ENCODE measurements at places on chromosomes 1 and 21.
A peak's percentile ranks its signal among the peaks of the same experiment; 100 is the strongest.

DNA sequence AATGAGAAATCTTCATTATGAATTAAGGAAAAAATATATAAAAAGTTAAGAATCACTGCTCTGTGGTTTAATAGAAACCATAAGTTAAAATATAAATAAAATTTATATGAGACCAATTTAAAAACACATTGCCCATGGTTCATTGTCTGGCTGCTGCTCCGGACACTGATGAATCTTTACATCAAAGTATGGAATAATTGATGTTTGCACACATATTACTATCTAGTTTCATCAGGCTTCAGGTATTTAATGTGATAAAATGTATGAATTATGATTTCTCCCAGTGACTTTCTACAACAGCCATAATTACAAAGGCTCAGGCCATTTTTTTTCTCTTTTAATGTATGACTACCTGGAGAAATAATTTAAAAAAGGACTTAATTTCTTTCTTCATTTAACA is 599.1 kb upstream of the PRMT6 start:
- DNase-seq, result no peak

DNA sequence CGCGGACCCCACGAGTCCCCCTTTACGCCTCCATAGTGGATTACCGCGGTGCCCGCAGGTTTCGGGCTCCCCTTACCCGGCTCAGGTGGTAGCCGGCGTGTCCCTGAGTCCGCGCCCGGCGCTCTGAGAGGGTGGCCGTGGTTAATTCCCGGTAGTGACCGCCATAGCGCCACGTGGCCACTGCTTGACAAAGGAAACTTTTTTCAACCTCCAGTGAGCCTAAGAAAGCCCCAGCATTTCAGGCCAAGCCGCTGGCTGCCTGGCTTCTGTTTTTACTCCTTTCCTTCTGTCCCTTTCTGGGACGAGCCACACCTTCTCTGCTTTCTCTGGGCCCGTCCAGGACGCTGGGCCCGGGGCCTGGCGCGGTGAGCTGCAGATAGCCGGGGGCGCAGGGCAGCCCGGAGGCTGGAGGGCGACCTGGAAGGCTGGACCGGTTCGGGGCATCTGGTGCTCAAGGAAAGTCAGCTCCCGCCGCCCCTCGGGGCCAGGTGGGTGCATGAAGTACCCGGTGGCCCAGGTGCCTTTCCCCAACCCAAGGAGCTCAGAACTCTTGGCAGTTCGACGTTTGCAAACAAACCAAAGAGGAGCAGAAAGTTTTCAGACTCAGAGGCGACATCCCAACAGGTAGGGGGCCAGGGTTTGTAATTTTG is 540 bp upstream of the C1orf198 start:
- DNase-seq, result peak; percentile 81

DNA sequence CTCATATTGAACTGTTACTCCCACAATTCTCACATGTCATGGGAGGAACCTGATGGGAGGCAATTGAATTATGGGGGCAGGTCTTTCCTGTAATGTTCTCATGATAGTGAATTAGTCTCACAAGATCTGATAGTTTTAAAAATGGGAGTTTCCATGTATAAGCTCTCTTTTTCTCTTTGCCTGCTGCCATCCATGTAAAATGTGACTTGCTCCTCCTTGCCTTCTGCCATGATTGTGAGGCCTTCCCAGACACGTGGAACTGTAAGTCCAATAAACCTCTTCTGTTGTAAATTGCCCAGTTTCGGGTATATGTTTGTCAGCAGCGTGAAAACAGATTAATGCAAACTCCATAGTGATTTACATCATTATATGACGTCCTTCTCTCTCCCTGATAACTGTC is 759.7 kb upstream of the RGS18 start:
- DNase-seq, result no peak

GRCh38 chr1:91732291-91733107 is 153.5 kb downstream of the TGFBR3 start:
- no peak for DNase-seq

DNA sequence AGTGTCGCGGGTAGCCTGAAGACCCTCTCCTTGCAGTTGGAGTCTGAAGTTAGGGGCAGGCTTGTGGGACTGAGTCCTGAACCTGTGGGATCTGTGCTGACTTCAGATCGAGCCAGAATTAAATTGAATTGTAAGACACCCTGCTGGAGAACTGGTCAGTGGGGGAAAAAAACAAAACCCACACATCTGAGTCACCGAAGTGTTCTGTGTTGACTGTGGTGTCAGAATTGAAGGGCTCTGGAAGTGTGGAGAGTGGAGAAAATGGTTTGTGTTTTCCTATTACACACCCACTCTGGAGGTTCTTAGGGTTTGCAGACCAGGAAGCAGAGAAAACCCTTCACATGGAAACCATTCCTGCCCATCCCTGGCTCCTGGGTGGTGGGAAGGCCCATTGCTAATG is 209.5 kb upstream of the GALNT2 start:
- DNase-seq, result no peak

- peak; percentile 76 for DNase-seq
These were observed 2.9 kb downstream of the GFI1 start for GRCh38 chr1:92483610-92484471.

DNA sequence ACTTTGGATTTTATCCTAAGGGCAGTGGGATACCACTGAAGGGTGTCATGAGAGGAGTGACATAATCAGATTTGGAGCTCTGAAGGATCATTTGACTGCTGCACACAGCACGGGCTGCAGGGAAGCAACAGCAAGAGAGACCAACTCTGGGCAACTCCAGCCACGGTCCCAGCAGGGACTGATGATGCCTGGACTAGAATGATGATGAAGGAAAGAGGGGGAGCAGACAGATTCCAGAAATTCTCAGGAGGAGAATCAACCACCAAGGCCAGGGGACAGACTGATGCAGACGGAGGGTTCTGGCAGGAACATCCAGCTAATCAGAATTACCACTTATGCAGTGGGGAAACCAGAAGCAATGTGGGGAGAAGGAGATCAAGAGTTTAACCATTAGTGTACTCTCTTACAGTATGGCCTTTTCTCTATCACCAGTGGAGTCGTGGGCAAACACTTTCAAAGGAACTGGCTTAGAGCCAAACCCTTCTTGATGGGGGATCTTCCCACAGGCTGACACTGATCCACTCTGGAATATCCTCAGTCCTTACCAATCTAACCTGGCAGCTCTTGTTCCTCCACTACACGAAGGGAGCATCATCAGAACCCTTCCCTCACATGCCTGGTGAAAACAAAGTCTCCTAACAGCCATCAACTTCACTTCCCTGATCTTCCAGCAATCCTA is 3.3 kb downstream of the URB1 start:
- no peak for DNase-seq

GRCh38 chr1:219837994-219838294 is 90.4 kb downstream of the SLC30A10 start:
- no peak for DNase-seq

GRCh38 chr1:80542231-80542630 is 1258.5 kb upstream of the ADGRL2 start:
- DNase-seq, result no peak

DNA sequence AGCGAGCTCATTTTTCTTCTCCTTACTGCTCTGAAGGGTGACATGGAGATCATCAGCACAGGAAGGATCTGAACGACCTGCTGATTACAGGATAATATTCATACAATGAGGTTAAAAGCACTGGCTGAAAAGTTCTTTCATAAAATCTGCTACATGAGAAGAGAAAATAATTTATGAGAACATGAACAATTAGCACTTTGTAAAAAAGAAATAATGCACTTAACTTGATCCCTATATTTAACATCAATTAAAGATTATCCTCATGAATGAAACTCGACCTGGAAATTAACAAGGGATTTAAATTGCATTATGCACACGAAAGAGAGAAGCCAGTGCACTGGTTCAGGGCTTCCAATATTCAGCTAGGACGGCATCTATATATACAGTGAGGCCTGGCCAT is 46.6 kb downstream of the RRAGC start:
- DNase-seq, result no peak

- DNase-seq, result no peak
These were observed 542.5 kb upstream of the DAB1 start for GRCh38 chr1:57966340-57966739.

- no peak for DNase-seq
These were observed 40.3 kb downstream of the ACBD6 start for GRCh38 chr1:180462102-180462501.

- no peak for DNase-seq
These were observed 59.9 kb upstream of the ERRFI1 start for GRCh38 chr1:8086055-8086454.

GRCh38 chr1:162782671-162783070 is 7.8 kb upstream of the HSD17B7 start:
- DNase-seq, result no peak

GRCh38 chr1:160398823-160399222 is 1.5 kb upstream of the VANGL2 start:
- DNase-seq, result no peak

DNA sequence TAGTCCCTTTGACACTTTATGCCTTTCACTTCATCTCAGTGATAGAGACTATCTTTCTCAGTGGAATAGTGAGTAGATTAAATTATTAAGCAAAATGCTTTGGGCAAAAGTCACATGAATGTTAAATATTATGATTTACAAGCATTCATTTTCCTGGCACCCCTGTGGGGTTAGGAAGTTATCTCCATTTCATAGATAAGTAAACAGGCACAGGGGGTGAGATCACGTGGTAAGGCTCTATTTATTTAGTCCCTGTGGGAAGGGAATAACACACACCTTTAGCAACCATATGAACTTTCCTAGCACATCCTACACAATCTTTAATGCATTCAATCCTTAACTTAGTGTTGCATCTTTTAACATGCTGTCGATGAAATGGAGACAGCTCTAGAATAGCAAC is 12.3 kb downstream of the PSMB2 start:
- no peak for DNase-seq

DNA sequence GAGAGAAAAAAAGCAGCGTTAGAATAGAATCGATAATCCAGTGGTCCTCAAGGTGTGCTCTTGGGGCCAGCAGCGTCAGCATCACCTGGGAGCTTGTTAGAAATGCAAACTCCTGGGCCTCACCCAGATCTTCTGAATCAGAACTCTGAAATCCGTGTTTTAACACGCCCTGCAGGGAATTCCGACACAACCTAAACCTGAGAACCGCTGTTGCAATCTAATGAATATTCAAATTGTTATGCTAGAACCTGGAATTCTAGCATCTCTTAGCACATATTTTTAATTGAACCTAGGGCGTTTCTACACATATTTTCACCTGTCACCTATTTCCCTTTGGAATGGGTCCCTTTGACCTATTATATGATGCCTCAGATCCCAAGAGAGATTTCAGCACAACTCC is 175.7 kb downstream of the PSMG1 start:
- DNase-seq, result no peak

DNA sequence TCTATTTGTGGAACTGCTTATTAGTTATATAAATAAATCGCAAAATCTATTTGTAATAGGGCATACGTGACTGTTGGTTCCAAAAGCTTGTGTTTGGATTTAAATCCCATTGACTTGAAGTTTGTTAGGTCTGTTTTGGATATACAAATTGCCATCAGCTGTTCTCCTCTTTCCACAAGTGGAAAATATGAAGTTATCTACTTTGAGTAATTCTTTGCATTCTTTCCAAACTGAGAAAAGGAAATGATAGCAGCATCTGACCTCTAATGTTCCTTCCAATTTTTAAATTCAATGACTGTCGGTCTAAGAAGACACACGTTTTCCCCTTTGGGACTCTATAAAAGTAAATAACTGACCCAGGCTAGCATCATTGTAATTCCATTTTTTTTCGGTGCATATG is 165.7 kb upstream of the SGIP1 start:
- no peak for DNase-seq

DNA sequence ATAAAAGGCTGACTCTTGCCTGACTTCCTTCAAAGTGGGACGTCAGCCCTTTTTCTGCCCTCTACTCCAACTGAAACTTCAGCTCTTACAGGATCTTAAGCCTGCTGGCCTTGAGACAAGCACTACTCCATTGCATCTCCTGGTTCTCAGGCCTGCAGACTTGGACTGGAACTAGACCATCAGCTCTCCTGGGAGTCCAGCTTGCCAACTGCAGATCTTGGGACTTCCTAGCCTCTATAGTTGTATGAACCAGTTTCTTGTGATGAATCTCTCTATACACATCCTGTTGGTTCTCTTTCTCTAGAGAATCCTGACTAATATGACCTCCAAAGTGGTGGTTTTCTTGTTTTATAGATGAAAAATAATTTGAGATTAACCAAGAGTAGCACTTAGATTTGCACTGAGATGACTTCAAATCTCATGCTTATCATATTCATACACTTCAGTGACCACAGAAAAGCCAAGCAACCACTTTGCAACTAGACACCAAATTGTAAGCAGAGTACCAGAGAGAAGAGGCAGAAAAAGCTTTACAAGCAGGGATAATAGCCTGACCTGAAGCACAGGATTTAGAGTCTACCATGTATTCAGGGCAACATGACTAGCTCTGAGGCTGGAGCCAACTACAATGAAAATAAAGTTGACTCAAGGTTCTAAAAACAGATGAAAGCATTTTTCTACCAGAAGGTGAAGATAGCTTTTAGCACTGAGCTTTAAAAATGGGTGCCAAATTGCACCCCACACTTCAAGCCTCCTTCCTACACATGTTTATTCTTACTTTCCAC is 661.3 kb upstream of the USP24 start:
- no peak for DNase-seq

DNA sequence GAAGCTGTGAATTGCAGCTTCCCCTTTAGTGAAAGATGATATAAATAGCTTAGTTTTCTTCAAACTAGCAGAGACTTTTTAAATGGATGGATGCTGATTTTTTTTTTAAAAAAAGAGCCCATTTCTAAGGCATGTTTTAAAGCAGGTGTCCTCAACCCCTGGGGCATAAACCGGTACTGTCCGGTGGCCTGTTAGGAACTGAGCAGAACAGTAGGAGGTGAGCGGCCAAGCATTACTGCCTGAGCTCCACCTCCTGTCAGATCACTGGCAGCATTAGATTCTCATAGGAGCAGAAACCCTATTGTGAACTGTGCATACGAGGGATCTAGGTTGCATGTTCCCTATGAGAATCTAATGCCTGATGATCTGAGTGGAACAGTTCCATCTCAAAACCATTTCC is 31.2 kb downstream of the CR1L start:
- DNase-seq, result no peak

All from aorta (tissue), 5 donors.